ENCODE measurements at places on chromosomes 2 and 18. TPM values are rescaled to one million over a fixed set of nuclear protein-coding genes. Genes with fewer than 3 reads are reported as not detected.

C2orf68 gene
- 24.9 TPM for polyA plus RNA-seq

ERFE gene
- not detected for polyA plus RNA-seq

PHOSPHO2 gene
- polyA plus RNA-seq, result 3.4 TPM

GRCh38 chr2:66530651-66531050 is 95.7 kb downstream of the MEIS1 start:
- no peak for DNase-seq

DNA sequence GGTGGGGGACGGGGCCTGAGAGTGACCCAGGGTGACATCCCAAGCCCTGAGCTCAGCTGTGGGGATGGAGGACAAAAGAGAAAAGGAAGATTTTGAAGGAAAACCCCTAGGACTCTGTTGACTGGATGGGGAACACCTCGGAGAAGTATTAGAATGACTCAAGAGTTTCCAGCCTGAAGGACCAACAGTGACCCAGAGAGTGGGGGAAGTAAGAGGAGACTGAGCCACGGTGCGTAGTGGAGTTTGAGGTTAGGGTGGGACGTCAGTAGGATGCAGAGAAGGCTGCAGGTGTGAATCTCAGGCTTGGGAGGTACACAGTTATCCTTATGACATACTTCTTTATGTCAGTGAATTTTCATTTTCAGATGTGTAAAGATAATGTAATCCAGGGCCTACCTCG is 119.5 kb downstream of the NCK2 start:
- DNase-seq, result no peak

GRCh38 chr2:160751021-160751420 is 257.4 kb upstream of the RBMS1 start:
- no peak for DNase-seq

- DNase-seq, result no peak
Observed at GRCh38 chr2:98598781-98599428, 9.4 kb downstream of the COA5 start.

Measured in B cell (primary cell).